Right forelimb (tissue), 1 donor: ENCODE measurements at places on chromosomes 16 and 17.

- no peak for DNase-seq
Observed at GRCh38 chr16:2468725-2469398, 2.2 kb upstream of the NTN3 start.

- DNase-seq = peak; percentile 64
Observed at GRCh38 chr17:10135539-10136257, 62.7 kb downstream of the GAS7 start.

- DNase-seq = no peak
Observed at GRCh38 chr17:68972119-68972704, 17.0 kb upstream of the ABCA8 start.

DNA sequence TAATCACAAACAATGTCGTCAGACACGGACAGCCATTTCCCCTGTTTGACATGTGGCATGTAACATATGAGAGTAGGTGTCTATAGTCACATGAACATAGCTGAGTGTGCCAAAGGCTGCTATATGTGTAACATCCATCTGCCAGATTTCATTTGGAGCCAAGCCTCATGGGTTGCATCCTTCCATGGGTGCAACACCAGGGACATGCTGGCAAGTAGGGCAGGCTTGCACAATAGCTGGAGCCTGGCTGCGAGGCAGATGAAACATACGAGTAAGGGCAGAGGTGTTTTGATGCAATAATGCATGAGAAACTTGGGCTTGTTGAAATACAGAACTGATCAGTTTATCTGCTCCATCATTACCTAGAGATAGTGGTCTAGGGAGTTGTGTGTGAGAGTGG, 9.0 kb upstream of the ZNF689 start:
- no peak for DNase-seq

DNA sequence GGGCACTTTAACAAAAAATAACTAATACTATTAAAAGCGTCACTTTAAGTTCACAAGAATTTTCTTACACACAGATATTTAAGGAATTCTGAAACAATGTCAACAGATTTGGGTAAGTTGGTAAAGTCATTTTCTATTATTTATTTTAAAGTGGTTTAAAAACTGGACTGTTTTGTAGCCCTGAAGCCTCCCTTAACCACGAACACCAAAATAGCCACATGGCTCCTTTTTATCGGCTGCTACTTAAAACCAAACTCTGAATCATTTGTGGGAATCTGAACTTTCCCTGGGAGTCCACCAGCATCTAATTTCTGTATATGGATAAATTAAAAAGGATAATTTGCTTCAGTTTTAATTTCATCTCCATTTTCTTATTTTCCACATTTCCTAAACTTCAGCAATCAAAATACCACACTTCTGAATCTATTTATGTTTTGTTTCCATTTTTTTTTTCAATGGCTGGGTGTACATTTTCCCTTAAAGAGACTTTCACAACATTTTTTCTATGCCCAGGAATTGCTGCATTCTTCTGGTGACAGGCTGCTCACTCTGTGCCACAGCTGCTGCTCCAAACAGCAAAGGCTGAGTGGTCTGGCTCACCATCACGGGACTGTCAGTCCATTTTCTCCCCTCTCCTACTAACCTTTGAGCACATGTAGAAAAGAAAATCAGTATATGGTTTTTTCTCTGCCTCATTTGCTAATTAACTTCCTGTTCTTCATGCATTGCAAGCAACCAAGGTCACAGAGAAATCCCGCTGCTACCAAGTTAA, 255.5 kb upstream of the KCNJ16 start:
- DNase-seq = no peak

DNA sequence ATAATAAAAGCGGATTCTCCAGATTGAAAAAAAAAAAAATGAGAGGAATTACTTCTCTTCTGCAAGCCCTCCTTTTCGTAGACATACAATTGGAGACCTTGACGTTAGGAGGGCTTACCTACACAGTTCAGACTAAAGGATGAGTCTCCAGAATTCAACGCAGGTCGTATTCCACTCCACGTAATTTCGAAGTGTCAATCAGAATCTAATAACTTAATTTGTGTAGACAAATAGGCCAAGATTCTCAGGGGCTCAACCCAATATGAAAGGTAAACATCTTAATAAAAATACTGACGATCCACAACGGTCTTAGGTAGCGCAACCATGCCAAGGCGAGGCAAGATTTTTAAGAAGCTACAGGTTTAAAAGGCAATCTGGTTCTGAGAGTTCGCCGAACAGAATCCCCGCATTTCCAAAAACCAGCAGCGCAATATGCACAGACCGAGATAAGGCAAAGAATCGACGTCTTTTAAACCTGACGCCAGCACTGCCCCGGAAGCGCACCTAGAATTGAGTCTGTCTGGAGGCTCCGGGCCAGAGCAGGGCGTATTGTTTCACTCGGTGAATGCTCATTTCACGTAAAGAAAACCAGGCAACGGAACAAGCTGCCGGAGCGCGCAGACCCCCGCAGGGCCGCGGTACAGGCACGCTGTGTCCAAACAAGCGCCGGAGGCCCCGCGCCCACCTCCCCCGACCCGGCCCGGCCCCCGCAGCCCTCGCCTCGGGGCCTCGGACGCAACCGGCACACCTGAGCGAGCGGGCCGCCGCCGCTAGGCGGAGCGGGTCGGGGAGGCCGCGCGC, 623 bp downstream of the MBTPS1 start:
- DNase-seq = no peak

DNA sequence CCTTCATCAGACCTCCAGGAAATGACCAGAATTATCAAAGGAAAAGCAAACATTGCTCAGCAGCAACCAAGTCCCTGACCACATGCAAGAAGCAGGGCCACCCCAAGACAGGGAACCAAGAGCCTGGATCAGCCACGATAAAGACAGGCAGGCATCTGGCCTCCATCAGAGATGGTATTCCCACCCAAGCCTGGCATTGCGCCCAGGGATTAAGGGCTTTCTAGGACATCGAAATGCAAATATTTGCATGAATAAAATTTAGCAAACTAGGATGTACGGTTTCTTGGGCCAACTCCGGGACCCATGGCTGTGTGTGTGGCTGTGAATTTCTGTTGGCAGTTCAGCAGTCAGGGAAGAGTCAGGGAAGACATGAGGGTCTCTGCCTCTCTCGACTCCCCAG, 241.4 kb upstream of the DYNLRB2 start:
- DNase-seq = no peak

DNA sequence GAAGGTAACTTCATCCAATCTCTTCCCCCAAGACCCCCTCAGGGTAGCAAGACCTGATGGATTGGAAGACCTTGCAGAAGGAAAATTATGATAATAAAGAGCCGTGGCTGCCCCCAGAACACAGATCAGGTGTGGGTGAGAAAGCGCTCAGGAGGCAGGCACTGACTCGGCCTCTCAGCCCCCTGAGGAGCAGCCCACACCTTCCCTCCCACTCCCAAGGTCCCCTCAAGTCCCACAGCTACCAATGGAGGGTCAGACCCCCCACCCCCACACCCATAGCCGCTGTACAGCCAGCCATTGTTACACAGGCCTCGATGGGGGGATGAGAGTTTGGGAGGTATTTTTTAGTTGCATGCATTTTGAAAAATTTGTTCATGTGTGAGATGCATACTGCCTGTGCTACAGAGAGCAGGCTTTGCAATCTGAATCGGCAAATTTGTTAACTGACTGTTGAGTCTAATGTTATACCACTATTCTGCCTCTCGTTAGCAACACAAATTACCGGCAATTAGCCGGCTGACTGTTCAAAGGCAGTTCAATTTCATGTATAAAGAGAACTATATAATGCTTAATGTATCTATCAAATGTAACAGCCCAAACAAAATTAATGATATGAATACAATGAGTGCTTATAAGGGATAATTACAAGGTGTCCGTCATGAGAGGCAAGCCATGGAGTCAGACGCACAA, 211.7 kb downstream of the C16orf78 start:
- no peak for DNase-seq

- DNase-seq = peak; percentile 76
Observed at GRCh38 chr17:74296548-74296936, 22.5 kb downstream of the DNAI2 start.

GRCh38 chr17:80289616-80290015, 29.0 kb downstream of the RNF213 start:
- DNase-seq = no peak

DNA sequence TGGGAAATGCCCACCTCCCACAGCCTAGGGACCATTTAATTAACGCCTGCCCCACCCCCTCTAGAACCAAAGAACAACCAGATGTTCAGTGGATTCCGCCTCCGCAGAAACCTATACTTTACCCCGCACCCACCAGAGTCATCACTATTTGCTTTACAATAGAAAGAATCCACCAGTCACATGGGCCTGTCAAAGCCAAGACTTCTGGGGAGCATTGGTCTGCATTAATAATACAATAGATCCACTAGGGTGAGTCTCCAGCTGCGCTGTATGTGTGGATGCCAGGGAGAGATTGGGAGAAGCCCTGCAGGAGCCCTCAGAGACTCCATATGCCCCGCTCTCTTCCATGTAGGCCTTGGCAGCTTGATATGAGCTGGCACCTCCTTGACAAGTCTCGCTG, 31.3 kb downstream of the CLEC19A start:
- DNase-seq = no peak

DNA sequence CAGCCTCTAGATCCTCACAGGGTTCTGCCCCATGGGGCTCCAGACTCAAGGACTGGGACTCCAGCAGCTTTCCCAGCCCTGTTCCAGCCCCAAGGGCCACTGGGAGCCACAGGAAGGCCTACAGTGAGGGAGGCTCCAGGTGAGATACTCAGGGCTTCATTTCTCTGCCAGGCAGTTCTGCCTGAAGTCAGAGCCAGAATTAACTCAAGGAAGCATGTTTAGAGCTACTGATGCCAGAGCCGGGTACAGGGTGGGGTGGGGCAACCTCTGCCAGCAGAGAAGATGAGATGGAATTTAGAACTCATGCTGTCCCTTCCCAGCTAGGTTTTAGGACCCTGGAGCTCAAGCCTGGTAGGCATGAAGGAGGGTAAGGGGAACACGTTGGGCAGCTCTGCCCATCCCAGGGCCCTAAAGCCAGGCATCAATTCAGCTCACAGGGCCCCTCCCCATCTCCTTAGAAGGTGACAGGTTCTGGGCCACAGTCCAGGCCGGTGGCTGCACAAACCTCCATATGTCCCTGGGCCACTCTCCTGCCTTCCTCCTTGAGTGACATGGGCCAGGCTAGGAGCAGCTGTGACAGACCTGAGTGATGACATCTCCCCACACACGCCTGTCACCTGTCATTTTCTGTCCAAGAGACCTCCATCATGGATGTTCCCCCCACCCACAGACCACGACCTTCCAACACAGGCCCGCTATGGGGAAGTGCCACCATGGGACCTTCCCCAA, 24.5 kb upstream of the SPPL2C start:
- DNase-seq = no peak

GRCh38 chr17:78661093-78661770, 84.0 kb upstream of the DNAH17 start:
- DNase-seq = no peak

DNA sequence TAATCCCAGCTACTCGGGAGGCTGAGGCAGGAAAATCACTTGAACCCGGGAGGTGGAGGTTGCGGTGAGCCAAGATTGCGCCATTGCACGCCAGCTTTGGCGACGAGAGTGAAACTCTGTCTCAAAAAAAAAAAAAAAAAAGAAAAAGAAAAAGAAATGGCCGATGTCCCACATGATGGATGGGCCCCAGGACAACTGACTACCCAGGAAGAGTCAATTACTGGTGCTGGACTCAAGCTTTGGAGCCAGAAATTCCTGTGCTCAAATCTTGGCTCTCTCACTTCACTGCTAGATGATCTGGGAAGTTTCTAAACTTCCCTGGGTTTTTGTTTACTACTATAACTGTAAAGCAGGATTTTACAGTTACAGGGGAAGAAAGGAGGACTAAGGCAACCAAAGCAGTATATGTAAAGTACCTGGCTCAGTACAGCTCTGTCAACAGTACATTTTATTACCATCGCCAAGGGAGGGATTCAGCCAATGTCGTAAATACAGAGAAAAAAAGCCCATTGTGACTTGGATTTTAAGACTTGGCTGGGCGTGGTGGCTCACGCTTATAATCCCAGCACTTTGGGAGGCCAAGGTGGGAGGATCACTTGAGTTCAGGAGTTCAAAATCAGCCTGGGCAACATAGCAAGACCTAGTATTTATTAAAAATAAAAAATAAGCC, 11.9 kb downstream of the C16orf86 start:
- DNase-seq = no peak

GRCh38 chr16:28163699-28164098, 48.1 kb downstream of the XPO6 start:
- DNase-seq = no peak

GRCh38 chr17:28954886-28955285, 3.6 kb upstream of the PHF12 start:
- no peak for DNase-seq

DNA sequence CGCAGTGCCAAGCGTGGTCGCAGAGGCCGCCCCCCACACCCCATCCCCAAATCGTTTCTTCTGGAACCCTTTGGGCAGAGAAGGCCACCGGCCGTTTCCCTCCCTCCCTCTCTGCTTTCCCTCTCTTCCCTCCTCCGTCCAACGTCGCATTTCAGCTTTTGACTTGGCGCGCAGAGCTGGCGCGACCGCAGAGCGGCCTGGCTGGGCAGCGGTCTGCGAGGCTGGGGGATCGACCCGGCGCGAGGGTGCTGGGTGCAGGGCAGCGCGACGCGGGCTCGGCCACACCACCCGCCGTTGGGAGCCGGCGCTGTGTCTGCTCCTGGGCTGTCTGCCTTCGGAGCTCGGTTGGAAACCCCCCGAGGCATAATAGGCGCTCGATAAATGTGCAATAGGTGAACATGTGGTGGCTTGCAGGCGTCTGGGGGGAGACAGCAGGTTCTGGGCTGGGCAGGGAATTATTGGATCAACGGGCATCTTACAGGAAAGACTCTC, 2.8 kb upstream of the NTN3 start:
- DNase-seq = peak; percentile 72

DNA sequence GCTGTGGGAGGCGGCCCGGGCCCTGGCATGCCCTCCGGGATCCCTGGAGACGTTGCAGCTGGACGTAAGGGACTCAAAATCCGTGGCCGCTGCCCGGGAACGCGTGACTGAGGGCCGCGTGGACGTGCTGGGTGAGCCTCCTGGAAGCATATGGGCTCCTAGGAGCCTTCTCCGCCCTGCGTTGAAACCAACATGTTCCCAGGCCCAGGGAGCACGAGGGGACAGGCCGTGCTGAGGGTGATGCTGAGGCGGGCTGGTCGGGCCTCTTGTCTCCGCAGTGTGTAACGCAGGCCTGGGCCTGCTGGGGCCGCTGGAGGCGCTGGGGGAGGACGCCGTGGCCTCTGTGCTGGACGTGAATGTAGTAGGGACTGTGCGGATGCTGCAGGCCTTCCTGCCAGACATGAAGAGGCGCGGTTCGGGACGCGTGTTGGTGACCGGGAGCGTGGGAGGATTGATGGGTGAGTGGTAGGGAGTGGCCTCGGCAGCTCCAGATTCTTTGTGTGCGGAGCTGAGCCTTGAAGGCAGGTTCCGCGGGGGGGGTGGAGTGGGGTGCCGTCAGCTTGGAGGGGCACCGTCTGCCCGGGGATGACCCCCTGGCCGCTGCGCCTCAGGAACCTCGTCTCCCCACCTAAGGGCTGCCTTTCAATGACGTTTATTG, 567 bp downstream of the HSD17B1 start:
- DNase-seq = no peak
